ENCODE measurements at places on chromosomes 11 and 22.

DNA sequence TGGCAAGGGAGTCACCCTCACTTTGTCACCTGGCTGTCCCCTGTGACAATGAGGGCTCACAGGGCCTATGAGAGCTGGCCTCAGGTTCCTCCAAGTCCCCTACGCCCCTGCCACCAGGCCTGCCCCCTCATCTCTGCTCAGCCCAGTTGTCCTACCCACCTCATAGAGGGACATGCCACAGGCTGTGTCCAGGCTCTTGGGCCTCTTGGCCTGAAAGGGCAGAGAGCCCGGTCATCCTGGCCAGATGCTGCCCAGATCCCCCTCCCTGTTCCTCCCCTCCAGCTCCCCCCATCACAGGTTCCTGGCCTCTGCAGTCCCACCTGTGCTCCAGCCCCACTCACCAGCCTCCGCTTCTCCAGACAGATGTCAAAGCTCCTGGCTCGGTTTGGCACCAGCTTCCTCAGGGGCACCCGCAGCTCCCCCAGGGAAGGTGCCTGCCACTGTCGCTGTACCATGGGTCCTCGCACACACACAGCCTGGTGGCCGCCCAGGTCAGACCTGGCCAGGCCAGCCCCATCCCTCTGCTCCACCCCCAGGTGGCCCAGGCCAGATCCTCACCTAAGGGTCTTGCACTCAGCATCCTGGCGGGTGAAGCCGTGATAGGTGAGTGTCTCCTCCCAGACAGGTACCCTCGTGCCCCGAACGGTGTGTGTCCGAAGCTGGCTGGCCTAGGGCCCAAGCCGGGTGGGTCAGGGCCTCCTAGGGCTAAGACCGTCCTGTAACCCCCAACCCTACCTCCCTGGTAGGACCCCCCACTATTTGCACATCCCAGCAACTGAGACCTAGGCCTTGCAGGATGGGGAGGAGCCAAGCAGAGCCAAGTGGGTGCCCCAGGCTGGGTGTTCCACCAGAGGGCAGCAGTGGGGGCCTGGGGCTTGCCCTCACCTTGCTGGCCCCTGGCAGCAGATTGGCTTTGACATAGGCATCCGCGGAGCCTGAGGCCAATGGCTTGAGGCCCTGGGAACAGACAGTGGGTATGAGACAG lies 8.3 kb downstream of the NDUFV1 start:
- peak; percentile 82 for DNase-seq

GRCh38 chr11:86692746-86693145 lies 20.3 kb upstream of the ME3 start:
- no peak for DNase-seq

DNA sequence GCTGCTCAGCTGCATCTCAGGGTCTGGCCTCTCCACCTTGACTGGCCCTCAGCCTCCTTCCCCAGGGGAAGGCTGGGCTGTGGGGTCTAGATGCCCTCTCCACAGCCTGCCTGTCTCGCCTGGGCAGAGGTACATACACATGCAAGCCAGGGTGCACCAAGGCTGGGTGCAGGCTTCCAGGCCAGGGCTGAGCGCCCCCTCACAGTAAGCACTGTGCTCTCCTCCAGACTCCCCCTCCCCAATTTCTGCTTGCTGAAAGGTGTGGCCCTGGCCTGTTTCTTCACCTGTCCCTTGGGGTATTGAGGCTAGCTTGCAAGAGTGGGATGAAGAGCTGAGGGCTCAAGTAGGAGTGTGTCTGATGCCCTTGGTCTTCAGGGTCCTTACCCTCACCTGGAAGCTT lies 22.5 kb downstream of the RELT start:
- no peak for DNase-seq

DNA sequence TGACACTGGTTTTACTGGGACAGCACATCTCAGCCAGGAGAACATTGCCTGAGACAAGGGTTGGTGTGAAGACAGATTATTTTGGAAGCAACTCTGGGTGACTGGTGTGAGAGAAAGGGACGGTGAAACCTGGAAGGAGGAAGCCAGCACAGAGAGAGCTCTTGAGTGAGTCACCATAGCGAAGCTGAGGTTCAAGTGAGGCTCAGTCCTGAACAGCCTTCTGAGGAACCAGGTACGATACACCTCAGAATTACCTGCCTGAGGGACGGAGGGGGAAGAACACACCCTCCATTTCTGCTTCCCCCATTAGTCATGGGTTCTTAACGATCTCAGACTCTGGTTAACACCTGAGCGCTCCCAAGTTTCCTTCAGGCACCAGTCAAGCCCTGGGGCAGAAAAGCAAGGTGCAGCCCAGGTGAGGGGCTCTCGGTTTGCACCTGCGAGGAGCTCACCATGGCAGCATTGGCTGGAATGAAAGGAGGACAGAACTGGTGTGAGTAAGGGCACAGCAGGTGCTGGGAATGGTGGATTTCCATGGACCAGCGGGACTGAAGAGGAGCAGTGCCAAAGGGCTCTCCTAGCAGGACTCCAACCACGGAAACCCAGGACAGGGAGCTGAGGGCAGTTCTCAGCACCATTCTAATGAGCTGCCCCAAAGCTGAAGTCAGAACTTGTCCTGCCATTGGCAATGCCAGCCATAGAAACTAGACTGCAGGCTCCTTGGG lies 459.3 kb downstream of the OPCML start:
- no peak for DNase-seq
